GM18507 (cell line): ENCODE measurements at places on chromosomes 1 and 21.
A peak's percentile ranks its signal among the peaks of the same experiment; 100 is the strongest.

DNA sequence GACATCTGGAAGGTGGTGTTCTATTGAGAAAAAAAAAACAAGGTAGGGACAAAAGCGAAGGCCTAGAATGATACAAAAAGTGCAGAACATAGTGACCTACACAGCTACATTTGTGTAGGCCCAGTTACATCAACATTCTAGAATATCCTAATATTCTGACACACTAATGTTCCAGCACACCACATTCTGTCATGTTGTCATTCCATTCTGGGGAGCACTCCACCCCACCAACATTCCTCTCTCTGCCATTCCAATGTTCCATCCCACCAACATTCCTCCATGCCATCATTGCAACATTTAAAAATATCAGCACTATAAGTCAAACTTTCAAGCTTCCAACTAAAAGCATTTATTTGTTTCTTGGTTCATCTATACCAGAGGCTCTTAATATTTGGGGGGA, 28.5 kb downstream of the COA7 start:
- no peak for DNase-seq

- no peak for DNase-seq
These were observed 107.4 kb downstream of the GIPC2 start for GRCh38 chr1:78153092-78153736.

- no peak for DNase-seq
These were observed 144.0 kb upstream of the NRIP1 start for GRCh38 chr21:15208786-15209185.

- no peak for DNase-seq
These were observed 1.3 kb upstream of the H3-3A start for GRCh38 chr1:226061068-226061840.

- DNase-seq = no peak
These were observed 429 bp downstream of the SRRM1 start for GRCh38 chr1:24643363-24644099.

- no peak for DNase-seq
These were observed 2.4 kb downstream of the LIX1L start for GRCh38 chr1:145955436-145955835.

DNA sequence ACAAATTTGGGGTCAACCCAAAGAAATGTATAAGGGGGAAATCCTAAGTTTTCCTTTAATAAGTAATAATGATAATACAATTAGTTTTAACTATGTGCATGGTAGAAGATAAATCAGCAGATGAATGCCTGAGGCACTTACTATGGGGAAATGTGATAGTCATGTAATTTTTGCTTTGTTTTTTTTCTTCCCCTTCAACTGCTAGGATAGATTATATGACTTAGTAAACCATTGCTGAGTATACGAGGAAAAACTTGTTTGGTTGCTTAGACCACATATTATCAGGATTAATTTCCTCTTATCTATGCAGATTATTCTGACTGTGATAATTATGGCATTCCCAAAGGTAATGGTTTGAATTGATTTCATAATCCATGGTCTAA, 181.1 kb downstream of the TGFB2 start:
- DNase-seq = no peak

DNA sequence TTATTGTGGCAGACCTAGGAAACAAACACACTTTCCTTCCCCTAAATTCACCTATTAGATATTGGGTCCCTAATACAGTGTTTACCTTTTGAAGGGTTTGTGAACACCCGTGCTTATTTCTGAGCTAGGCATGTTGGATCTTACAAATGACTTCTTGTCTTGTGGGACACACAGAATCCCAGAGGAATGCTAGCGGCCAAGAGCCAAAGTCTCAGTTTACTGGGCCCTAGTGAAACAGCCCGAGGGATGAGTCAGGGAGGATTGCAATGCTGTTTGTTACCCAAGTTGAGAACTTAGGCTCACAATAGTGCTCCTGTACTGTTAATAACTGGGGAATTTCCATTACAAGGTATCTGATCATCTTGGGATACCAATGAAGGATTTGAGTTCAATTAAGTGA, 100.1 kb upstream of the AKT3 start:
- no peak for DNase-seq

DNA sequence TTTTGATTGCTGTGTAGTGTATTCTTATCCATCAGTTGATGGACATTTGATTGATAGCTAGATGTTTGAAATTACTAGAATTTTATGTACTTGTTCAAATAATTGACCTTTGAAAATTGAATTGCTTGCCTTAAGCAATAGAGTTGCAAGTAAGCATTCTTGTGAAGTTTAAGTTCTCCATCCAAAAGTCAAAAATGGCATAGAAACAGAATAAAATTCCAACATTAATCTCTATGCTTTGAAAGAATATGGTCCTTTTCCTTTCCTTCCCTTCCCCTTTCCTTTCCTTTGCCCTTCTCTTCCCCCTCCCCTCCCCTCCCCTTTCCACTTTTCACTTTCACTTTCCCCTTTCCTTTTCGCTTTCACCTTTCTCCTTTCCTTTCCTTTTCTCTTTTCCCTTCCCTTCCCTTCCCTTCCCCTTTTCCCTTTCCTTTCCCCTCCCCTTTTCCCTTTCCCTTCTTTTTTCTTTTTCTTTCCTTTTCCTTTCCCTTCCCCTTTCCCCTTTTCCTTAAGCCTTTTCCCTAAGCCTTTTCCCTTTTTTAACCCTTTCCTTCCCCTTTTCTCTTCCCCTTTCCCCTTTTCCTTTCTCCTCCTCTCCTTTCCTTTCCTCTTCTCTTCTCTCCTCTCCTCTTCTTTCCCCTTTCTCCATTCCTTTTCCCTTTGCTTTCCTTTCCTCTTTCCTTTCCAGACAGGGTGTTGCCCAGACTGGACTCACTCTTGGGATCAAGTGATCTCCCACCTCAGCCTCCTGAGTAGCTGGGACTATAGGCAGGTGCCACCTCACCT, 67.4 kb downstream of the SASS6 start:
- DNase-seq = no peak

GRCh38 chr1:241355311-241356010, 1.5 kb downstream of the RGS7 start:
- no peak for DNase-seq

DNA sequence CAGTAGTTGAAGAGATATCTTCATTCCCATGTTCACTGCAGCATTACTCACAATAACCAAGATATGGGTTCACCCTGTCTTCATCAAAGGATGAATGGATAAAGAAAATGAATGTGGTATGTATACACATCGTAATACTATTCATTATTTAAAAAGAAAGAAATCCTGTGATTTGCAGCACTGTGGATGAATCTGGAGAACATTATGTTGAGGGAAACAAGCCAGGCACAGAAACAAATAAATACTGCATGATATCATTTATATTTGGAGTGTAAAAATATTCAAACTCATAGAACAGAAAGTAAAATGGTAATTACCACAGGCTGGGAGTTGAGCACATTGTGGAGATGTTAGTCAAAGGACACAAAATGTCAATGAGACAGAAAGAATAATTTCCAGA, 977.2 kb downstream of the AMY1C start:
- no peak for DNase-seq

- no peak for DNase-seq
These were observed 36.3 kb upstream of the PCBP3 start for GRCh38 chr21:45607021-45607908.

DNA sequence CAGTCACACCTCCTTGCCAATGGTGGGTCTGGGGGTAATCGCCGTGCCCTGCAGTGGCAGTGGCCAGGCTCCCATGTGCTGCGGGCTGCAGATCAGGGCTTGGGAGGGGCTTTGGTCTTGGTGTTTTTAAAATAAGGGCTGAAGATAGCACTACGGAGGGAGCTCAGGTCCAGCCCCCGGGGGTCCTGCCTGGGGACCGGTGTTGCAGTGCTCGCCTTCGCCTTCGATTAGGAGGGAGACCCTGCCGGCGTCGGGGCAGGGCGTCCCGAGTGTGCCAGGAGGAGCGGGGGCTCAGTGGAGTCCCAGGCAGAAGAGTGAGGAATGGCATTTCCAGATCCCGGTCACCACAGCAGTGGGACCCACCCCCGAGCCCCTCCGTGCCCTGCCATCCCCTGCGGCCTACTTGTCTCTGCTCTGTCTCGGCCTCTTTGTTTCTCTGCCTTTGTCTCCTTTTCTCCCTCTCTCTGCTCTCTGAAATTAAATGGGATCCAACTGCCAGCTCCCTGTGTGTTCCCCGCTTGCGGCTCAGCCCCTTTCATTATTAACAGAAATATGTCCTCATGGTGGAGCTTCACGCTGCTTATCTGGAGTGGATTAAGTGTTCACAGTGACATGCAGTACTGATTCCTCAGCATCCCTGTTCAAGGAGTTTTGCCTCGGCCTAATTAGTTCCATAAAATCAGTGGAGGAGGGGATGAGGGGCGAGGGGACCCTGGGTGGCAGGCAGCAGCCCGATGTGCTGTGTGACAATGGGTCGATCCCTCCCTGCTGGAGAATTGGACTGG, 44.4 kb downstream of the DMRTB1 start:
- DNase-seq = no peak

DNA sequence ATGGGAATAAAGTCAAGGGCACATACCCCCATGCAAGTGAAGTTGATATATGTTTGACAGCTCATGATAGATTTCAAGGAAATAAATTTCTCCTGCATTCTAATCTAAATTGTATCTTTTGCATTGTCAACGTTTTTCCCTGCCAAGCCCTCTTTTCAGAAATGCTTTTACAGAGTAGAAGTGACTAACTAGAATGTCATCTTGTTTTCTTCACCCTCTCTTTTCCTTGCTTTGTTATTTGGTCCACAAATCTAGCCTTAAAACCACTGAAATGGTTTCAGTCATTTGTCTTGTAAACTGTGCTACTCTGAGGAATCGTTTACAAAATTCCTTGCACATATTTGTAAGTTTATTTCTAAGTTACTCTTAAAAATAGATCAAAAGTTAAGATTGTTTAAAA, 600.8 kb upstream of the CXADR start:
- no peak for DNase-seq

- DNase-seq = no peak
These were observed 83.0 kb upstream of the GADD45A start for GRCh38 chr1:67601955-67602354.

DNA sequence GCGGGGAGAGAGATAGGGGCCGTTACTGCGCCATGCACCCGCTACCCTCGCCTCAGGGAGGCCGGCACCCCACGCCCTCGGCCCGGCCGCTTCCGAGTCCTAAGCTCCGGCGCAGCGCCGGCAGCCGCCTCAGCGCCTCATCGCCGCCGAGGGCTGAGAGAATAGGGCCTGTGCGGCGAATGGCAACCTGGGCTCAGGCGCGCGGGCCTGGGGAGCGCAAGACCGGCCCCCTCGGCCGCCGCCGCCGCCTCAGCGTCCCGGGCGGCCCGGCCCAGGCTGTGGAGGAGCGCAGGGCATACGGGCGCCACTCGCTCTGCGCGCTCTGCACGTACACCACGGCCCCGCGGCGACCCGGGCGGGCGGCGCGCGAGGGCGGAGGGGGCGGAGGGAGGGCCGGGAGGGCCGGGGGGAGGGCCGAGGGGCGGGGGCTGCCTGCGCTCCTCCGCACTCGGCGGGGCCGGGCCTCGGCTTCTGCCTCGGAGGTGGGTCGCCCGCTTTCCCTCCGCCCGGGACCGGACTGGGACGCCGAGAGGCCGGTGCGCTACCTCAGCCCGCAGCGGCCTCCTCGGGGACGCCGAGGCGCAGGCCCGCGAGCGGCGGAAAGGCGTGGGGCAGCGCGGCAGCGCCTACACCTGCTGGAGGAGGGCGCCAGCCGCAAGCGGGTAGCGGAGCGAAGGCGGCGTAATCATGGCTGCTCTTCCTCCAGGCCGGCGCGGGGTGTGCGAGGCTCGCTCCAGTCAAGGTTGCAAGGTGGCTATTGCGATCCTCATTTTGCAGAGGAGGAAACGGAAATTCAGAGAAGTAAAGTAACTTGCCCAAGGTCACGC, at the start of gene EGLN1:
Gene EGLN1, minus strand, starts transcription at position 317 of the 827 bp plus-strand sequence. CDS start 399 bp downstream, outside the sequence.
- peak; percentile 69 for DNase-seq

DNA sequence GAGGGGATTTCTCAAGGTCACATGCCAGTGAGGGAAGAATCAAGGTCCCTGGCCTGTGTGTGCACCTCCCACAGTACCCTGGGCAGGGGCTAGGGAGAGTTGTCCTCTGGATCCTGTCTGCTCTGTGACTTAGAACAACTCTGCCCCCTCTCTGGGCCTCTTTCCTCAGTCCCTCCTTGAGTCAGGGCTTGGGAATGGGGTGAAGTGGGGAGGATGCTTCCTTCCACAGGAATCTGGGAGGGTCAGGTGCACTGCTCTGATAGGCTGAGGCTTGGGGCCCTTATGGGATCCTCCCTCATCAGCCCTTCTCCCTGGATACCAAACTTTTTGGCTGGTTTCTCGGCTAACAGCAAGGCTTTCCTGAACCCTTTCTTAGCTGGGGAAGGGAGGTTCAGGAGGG, 2.5 kb downstream of the TRNP1 start:
- no peak for DNase-seq

DNA sequence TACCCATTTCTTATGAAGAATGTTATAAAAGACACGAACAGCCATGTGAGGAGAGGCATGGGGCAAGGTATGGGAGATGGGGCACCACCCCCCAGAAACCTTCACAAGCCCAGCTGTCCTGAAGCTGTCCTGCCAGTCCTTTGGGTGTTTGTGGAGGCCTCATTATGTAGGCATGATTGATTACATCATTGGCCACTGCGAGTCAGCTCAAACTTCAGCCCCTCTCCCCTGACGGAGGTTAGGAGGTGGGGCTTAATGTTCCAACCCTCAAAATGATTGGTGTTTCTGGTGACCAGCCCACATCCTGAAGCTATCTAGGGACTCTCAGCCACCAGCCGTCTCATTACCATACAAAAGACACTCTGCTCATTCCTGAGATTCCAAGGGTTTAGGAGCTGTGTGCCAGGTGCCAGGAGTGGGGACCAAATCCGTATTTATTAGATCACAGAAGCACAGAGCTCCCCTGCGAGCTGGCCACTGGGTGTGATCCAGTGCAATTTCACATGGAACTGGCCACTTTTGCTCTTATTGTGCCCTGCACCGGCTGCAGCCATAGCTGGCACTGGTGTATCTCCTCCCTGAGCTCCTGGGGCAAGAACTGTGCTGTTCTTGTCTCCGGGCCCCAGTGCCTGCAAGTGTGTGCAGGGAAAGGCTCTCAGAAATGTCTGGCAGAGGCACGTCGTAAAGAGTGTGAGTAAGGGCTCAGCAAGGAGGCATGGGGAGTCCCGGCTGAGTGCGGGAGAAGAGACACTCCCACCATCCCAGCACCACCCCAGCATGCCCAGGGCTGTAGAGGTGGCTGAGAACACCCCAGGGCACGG, 10.5 kb downstream of the KIAA1614 start:
- DNase-seq = no peak

DNA sequence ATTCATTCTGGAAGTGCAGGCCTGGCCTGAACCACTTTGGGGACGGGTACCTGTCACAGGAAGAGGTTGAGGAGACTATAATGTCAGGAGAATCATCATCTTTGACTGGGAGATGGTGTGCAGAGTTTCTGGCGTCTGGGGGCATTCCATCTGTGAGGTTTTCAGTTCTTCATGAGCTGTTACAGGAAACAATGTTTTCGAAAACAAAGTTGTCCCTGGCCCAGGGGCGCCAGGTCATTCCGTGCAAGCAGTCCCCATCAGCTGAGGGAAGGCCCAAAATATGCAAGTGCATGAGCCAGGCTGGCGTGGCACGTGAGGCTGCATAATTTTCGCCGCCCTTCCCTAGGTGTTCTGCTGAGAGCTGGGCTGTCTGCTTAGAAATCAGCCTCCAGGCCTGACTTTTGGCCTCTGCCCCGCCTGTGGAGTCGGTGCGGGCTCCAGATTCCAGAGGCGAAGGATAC, 68.4 kb upstream of the ATP5PO start:
- no peak for DNase-seq

- no peak for DNase-seq
These were observed 45.5 kb downstream of the GIPC2 start for GRCh38 chr1:78091215-78091813.
